ENCODE measurements at places on chromosomes 12 and 14.

DNA sequence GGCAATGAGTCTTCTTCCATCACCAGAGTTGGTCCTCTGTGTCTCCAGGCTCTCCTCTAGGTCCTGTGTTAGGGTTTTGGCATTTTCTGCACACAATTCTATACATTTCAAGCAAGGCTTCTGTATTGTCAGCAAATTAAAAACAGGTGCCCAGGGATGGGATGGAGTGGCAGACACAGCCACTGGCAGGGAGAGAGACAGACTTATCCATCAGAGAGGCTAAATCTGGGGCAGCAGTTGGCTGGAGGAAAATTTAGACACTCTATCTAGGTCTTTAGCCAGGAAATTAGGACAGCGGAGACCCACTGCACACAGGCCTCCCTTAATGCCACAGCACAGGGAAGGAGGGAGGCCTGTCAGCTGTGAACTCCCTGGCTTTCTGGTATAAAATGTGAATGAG, 20.2 kb downstream of the PLEKHD1 start:
- no peak for DNase-seq

DNA sequence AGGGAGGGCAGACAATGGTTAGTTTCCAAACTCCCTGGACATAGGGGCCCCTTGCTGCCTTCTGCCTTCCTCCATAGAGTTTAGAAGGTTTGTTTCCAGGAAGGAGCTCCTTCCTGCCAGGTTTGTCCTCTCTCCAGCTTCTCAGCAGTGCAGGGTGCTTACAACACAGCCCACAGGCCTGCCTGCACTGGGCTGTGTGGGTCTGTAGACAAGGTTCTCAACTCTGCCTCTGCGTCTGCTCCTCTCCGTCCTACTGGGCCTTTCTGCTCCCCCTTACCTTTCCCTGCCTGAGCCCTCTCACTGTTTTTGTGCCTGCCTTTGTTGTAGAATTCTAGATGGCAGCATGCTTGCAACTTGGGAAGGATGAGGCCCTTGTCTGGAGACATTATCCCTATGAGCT, 124.0 kb downstream of the SAMD4A start:
- no peak for DNase-seq

- no peak for DNase-seq
Measured at GRCh38 chr12:69872804-69873203, 47.8 kb downstream of the MYRFL start.

- no peak for DNase-seq
Measured at GRCh38 chr12:49648712-49649003, 25.3 kb downstream of the PRPF40B start.

GRCh38 chr14:74507840-74508239, 14.3 kb downstream of the ISCA2 start:
- no peak for DNase-seq

- peak; percentile 41 for DNase-seq
Measured at GRCh38 chr14:105363847-105364708, 34.3 kb upstream of the TEX22 start.

GRCh38 chr14:72182708-72183432, 250.6 kb downstream of the RGS6 start:
- DNase-seq: no peak

- no peak for DNase-seq
Measured at GRCh38 chr12:116922194-116922897, 11.6 kb downstream of the FBXW8 start.

DNA sequence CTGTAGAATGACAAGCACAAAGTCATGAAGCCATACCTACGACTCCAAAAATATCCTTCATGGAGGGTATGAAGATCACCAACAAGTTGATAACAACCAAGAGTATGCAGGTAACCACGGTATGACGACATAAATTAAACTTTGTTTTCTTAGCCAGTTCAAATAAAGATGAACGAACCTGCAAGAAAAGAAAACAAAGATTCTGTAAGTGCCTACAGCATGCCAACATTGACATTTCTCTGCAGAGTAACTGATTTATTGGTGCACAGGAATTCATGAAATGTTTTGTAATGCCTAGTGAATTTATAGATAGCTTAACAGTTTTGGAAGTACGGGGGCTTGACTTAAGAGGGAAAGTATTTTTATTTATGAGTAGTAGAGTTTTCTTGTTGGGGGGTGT, 71.0 kb downstream of the SLC38A1 start:
- no peak for DNase-seq

DNA sequence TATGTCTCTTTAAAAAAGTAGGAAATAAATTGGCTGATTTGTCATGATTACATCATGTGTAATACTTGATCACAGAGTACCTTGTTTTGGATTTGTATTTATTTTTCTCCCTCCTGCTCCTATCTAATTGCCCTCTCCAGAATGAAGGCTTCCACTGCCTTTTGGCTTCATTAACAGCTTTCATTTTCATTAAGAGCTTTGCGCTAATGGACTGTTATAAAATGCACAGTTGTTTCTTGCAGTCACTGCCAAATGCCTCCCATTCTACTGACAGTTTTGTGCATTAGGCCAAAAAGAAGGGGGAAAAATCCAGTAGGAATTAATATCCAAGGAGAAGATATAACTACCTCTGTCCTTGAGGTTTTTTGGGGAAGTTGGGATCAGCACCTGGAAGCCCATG, 159.2 kb downstream of the NRXN3 start:
- DNase-seq: no peak

- no peak for DNase-seq
Measured at GRCh38 chr12:44581642-44582242, 294.4 kb downstream of the NELL2 start.

GRCh38 chr12:95282266-95282665, 64.7 kb downstream of the VEZT start:
- DNase-seq: no peak

DNA sequence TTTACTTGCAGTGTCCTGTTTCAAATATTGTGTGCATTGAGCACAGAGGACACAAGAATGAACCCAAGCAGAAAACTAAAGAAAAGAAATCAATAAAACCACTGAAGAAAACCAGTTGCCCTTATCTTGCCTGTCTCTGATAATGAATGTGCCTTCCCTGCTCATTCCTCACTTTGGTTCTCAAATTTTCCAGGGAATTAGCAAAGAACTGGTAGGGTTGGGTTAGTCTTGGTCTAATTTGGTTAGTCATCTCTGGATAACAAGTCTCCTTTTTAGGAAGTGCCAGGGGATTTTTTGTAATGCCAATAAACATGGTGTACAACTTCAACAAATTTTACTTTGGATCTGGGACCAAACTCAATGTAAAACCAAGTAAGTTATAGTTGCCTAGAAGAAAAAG, 65.7 kb downstream of the DAD1 start:
- DNase-seq: no peak

DNA sequence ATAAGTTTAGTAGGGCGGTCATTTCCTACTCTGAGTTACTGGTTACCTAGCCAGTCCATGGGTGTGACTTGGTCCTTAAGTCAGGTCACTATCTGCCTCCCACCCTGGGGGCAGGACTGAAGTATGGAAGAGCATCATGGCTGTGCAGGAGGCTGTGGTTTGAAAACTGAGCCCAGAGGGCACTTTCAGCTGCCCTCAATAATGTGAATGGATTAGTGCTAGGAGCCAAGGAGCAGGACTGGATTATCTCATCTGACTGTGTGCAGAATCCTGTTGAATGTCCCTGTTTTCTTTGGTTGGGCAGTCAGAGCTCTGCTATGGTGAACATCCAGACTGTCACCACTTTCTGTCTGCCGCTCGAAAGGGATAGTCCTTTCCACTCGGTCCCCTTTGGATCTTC, 1.6 kb downstream of the ATXN7L3B start:
- DNase-seq: no peak

- no peak for DNase-seq
Measured at GRCh38 chr14:42869681-42870080, 1263.0 kb downstream of the LRFN5 start.

- DNase-seq: peak; percentile 24
Measured at GRCh38 chr12:3658327-3659163, 94.4 kb downstream of the CRACR2A start.

- DNase-seq: no peak
Measured at GRCh38 chr14:38336298-38336697, 80.4 kb upstream of the CLEC14A start.

- DNase-seq: no peak
Measured at GRCh38 chr14:71467361-71467811, 464.8 kb upstream of the RGS6 start.

DNA sequence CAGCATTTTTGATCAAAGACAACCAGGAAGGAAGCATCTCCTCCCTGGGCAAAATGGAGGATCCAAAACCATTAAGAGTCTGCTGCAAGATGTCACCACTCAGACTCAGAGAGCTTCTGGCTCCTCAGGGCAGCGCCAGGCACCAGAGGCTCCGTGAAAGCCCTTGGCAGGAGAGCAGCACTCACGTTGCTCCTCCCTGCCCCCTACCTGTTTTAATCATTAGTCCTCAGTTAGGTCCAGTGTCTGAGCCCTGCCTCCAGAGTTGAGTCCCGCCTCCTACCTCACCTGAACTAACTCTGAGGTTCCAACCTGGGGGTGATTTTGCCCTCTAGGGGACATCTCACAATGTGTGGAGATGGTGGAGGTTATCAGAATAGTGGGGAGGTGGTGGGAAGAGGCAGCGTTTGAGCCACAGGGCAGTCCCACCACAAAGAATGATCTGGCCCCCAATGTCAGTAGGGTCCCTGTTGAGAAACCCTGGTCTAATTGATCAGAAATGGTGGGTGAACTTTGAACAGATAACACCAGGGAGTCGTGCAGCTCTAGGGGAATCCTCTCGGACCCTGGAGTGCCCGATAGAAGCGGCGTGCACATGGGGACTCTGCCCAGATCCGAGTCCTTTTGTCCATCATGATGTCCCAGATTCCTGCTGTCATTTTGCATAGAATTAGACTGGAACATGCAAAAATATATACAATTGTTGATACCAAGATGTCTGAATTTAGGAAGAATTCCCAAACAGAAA, 156.7 kb upstream of the DIO3 start:
- no peak for DNase-seq

GRCh38 chr12:132496710-132497109, 6.8 kb downstream of the FBRSL1 start:
- DNase-seq: no peak

DNA sequence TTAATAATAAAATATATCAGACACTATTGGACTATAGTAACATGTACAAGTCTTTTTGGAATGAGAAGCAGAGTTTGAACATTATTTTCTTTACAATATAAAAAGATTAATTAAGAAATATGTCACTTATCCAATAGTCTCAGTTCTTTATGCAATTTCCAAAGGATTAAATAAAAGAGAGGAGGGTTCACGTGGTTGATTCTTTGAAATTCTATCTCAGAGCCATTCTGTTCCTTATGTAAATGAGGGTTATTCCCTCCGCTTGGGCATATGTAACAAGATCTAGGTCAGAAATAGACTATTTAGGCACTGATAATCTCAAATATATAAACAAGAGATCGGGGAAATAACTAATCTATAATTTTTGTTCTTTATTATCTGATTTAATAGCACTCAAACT, 2.1 kb upstream of the TUBA1A start:
- no peak for DNase-seq

GRCh38 chr12:72273851-72274351, 1.7 kb downstream of the TRHDE start:
- no peak for DNase-seq

GRCh38 chr14:43894534-43894933, 612.5 kb downstream of the FSCB start:
- DNase-seq: no peak

DNA sequence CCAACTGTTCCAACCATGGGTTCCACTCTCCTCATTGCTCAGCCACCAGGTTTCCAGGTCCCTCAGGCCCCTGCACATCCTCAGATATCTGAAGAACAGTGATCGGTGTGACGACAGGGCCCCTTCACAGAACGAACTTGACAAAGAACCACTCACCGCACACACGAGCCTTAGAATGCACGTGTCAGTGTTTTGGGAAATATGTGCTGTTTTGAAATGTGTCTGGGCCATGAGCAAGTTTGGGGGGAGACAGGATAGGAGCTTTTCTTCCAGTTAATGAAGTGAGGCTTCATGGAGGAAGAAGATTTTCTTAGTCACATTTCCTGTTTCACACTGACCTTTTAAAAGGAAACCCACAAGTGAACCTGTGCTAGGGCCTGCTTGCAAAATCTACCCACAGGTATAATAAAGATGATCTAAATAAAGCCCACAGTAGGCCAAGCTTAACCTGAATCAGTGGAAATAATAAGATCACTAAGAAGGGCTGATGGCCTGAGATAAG, 58.6 kb downstream of the ZFP36L1 start:
- DNase-seq: peak; percentile 62

- DNase-seq: no peak
Measured at GRCh38 chr12:71465796-71466195, 26.2 kb downstream of the LGR5 start.

- DNase-seq: no peak
Measured at GRCh38 chr12:90129366-90130030, 420.9 kb upstream of the ATP2B1 start.

DNA sequence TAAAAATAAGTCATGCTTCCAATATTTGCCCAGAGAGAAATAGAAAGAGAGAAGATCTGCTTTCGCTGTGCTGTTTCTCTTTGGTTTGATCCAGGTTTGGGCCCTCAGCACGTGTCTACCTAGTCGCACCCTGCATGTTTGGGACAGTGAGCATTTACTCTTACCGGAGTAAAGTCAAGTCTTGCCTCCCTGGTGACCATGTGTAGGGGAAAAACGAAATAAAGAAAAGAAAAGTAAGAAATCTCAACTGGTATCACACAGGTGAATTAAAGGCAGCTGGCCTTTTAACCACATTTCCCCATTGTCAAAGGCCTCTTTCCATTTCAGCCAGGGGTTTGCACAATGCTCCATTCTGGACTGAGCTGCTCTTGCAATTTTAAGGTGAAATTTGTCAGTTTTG, 619.4 kb downstream of the VRK1 start:
- DNase-seq: no peak

DNA sequence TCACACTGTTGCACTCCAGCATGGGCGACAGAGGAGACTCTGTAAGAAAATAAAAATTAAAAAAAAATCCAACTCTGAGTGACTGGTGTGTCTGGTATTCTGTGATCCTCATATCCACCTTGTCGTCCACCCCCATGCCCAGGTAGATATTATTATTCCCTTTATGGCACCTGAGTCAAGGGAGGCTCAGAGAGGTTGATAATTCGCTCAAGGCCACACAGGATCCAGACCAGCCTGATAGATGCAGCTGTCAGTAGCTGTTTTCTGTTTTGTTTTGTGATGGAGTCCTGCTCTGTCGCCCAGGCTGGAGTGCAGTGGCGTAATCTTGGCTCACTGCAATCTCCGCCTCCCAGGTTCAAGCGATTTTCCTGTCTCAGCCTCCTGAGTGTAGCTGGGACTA, 14.8 kb upstream of the FAM222A start:
- no peak for DNase-seq

DNA sequence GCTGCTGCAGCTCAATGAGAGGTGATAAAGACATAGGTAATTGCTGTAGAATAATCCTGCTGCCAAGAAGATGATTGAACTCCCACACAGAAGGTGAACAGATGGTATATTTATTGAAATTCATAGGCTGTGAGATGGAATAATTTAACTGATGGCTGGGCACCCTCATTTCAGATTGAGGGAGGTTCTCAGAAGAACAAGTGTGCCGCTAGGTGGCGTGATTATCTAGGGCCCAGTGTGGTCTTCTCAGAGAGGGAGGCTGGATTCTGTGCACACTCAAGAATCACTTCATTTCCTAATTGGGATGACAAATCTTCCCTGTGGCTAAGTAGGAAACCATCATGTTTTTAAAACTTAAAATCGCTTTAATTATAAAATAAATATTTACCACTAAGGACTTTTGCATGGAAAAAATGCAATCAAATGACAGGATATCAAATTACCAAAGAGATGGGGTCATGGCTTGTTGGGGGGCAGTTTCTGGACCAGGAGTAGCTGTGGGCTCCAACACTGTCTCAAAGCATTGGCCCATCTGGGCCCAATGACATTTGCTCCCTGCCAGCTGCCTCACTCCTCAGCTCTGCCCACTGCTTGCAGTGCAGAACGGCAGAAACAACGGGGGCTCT, 132.3 kb downstream of the SNAPC1 start:
- peak; percentile 30 for DNase-seq

GRCh38 chr14:64755781-64756221, 51.6 kb downstream of the PLEKHG3 start:
- peak; percentile 67 for DNase-seq

Measured in CD4-positive, alpha-beta T cell treated with Interleukin-15 for 1 hour (primary cell).